ENCODE measurements at places on chromosomes 3 and 15. TPM values are rescaled to one million over a fixed set of nuclear protein-coding genes. Genes with fewer than 3 reads are reported as not detected.

- H3K4me1 ChIP-seq = no peaks in the 10 kb centered on the region
- no peaks in the 10 kb centered on the region for H3K27me3 ChIP-seq
- H3K36me3 ChIP-seq = no peaks in the 10 kb centered on the region
- H3K4me3 ChIP-seq = no peak overlapping the region
Measured at GRCh38 chr3:151684094-151684493, 49.6 kb upstream of the AADACL2 start.

DNA sequence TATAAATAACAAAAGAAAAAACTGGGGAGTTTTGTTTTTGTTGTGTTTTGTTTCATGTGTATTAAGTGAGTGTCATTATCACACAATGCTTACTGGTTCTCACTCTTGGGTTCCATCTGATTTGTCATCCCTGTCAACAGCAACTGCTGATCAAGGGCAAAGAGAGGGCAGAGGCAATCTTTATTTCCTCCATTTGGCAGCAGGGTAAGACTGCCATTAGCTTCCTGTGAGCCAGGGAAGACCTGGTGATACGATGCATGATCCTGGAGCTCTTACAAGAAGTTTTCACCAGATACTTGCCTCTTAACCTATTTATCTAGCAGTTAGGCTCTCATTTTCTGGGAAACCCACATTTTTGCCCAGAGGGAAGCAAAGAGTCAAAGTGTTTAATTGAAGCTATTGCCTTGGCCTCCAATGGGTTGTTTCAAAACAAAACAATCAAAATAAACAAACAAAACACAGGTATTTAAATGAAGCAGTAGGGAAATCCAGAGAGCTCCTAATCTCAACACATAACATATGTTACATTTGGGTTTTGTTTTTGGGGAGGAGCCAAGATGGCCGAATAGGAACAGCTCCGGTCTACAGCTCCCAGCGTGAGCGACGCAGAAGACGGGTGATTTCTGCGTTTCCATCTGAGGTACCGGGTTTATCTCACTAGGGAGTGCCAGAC lies 529.8 kb downstream of the MAGI1 start:
- DNase-seq = no peak
- H3K4me1 ChIP-seq = no peaks in the 10 kb centered on the region
- no peaks in the 10 kb centered on the region for H3K36me3 ChIP-seq
- no peaks in the 10 kb centered on the region for H3K27me3 ChIP-seq
- no peak overlapping the region for H3K4me3 ChIP-seq
- no peak overlapping the region for H3K27ac ChIP-seq

MAP6D1 gene
- 21.6 TPM for total RNA-seq

SPINK8 gene
- not detected for total RNA-seq

RHOV gene
- total RNA-seq = not detected

DNA sequence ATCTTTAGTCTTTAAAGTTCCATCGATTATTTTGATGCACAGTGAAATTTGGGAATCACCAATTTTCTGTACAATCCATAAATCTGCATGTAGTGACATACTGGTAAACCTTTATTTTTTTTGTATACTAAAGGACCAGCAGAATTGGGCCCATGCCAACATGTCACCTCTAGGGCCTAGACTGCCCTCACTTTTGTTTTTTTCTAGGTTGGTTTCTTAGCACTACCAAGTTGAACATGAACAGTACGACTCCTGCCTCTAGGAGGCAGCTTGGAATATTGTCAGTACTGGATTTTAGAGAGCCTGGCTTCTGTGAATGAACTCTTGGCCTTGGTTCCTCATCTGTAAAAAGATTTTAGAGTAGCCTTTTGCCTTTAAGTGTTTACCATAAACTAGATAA lies 32.3 kb downstream of the NKIRAS1 start:
- H3K27ac ChIP-seq = no peak overlapping the region
- no peak for DNase-seq
- no peaks in the 10 kb centered on the region for H3K4me1 ChIP-seq

- H3K4me1 ChIP-seq = no peaks in the 10 kb centered on the region
- H3K36me3 ChIP-seq = no peaks in the 10 kb centered on the region
- DNase-seq = no peak
- H3K27me3 ChIP-seq = no peaks in the 10 kb centered on the region
- no peak overlapping the region for H3K27ac ChIP-seq
Measured at GRCh38 chr15:29014493-29014892, 128.7 kb downstream of the APBA2 start.

DNA sequence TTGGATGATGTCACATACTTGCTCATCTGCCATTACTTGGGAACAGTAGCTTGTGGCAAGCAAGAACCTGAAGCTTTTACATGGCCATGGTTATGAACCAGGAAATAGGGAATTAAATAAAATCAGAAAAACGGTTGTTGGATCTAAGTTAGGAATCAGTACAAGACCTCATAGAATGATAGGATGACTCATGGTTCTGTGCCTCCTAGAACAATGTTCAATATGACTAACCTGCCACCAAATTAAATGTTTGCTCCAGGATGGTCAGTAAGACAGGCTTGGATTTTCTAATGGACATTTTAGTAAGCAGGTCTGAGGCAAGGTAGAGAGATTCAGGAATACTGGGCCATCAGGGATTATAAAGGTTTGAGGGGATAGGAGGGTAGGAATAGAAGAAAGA lies 218.9 kb downstream of the PLOD2 start:
- H3K36me3 ChIP-seq = no peaks in the 10 kb centered on the region
- no peaks in the 10 kb centered on the region for H3K4me1 ChIP-seq
- DNase-seq = no peak

CHL1 gene
- 156 TPM for total RNA-seq

DNA sequence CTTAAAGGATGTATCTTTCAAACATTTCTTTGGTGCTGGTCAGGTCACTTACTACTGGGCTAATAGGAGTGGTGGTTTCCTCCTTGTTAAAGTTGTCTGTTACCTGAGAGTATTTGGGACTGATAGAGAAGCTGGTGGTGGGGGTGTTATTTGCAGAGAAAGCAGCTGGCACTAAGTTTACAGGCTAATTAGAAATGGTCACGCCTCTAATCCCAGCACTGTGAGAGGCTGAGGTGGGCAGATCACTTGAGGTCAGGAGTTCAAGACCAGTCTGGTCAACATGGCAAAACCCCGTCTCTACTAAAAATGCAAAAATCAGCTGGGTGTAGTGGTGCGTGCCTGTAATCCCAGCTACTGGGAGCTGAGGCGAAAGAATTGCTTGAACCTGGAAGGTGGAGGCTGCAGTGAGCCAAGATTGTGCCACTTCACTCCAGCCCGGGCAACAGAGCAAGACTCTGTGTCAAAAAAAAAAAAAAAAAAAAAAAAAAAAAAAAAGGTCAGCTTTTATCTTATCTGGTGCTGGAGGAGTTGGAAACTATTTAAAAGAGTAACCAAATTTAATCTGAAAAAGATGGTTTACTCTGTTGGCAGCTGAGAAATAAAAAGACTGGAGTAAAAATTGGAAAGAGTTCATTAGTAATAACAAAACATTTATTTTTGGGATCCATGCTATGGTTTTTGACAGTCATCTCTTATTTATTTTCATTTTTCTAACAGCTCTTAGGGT lies 332.6 kb downstream of the PTPRG start:
- peaks cover 7% of the 10 kb centered on the region for H3K4me1 ChIP-seq
- peak overlapping the region; percentile 63 for H3K27ac ChIP-seq
- H3K4me3 ChIP-seq = no peak overlapping the region
- H3K27me3 ChIP-seq = no peaks in the 10 kb centered on the region

- peaks cover 12% of the 10 kb centered on the region for H3K4me1 ChIP-seq
- peak overlapping the region; percentile 88 for H3K27ac ChIP-seq
Measured at GRCh38 chr15:88912500-88912921, 668 bp downstream of the MFGE8 start.

GRCh38 chr3:141505166-141505565 lies 18.3 kb downstream of the RASA2 start:
- no peaks in the 10 kb centered on the region for H3K27me3 ChIP-seq
- no peak overlapping the region for H3K27ac ChIP-seq
- no peak for DNase-seq
- no peaks in the 10 kb centered on the region for H3K4me1 ChIP-seq

DNA sequence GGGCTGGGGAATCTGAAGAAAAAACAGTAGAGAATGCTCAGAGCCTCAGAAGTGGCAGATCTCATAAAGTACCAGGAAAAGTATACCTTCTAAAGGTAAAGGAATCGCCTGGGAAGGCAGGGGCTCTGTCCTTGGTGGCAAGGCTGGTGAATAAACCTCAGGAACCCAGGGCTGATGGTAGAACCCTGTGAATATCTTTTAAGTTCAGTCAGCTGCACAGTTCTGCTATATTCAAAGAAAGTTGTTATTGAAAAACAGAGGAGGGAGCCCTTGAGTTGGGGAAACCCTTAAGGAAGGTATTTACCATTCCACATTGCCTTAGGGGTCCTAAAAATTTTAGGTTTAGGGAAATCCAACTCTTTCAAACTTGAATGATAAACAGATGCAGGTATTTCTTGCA lies 31.2 kb downstream of the ZPLD1 start:
- no peak for DNase-seq
- H3K4me1 ChIP-seq = no peaks in the 10 kb centered on the region
- H3K27me3 ChIP-seq = no peaks in the 10 kb centered on the region
- H3K4me3 ChIP-seq = no peak overlapping the region
- no peaks in the 10 kb centered on the region for H3K36me3 ChIP-seq
- H3K27ac ChIP-seq = no peak overlapping the region

TNNC1 gene
- 235 TPM for total RNA-seq

IQCF5 gene
- not detected for total RNA-seq

- no peak overlapping the region for H3K27ac ChIP-seq
- H3K4me1 ChIP-seq = no peaks in the 10 kb centered on the region
- no peak overlapping the region for H3K4me3 ChIP-seq
- H3K27me3 ChIP-seq = no peaks in the 10 kb centered on the region
Measured at GRCh38 chr3:171416061-171416460, 44.1 kb downstream of the TNIK start.

JAGN1 gene
- 46.7 TPM for total RNA-seq

GOLGA8F gene
- total RNA-seq = not detected

DNA sequence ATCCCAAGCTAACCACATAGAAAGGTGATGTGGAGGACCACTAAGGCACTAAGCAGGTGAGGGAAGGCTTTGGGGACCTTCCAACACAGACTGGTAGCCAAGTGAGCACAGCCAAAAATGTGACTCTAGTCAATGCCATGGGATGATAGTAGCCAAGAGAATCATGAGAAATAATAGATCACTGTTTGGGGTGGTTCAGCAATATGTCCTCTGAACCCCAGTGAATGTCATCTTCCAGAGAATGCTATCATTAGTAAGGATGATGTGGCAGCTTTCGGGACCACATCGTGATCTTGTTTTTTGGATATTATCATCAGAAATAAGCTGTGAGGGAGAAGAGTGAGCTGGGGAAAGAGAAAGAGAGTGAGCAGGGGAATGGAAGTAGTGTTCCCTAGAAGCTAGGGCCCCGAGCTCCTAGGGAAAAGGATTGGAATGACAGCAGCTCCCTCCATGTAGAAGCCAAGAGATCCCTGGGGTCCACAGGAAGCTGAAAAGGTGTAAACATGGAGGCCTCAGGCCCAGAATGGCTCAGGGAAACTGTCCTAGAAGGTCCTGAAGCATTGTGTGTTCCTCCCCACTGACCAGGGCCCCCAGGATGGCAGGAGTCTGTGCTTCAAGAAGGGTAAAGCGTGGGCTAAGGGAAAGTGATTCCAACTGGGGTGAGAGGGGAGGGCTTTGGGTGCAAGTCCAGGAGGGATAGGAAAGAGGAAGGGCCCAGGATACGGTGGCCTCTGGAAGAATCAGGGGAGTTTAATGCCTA lies 56.6 kb upstream of the KLF13 start:
- H3K27me3 ChIP-seq = no peaks in the 10 kb centered on the region
- no peak for DNase-seq
- H3K36me3 ChIP-seq = no peaks in the 10 kb centered on the region
- H3K27ac ChIP-seq = no peak overlapping the region

GRCh38 chr3:134372396-134373270 lies 1.6 kb downstream of the AMOTL2 start:
- peak overlapping the region; percentile 86 for H3K4me3 ChIP-seq
- peaks cover 52% of the 10 kb centered on the region for H3K4me1 ChIP-seq
- no peak for DNase-seq
- H3K27ac ChIP-seq = peak overlapping the region; percentile 89
- no peaks in the 10 kb centered on the region for H3K27me3 ChIP-seq
- H3K36me3 ChIP-seq = peaks cover 42% of the 10 kb centered on the region

DNA sequence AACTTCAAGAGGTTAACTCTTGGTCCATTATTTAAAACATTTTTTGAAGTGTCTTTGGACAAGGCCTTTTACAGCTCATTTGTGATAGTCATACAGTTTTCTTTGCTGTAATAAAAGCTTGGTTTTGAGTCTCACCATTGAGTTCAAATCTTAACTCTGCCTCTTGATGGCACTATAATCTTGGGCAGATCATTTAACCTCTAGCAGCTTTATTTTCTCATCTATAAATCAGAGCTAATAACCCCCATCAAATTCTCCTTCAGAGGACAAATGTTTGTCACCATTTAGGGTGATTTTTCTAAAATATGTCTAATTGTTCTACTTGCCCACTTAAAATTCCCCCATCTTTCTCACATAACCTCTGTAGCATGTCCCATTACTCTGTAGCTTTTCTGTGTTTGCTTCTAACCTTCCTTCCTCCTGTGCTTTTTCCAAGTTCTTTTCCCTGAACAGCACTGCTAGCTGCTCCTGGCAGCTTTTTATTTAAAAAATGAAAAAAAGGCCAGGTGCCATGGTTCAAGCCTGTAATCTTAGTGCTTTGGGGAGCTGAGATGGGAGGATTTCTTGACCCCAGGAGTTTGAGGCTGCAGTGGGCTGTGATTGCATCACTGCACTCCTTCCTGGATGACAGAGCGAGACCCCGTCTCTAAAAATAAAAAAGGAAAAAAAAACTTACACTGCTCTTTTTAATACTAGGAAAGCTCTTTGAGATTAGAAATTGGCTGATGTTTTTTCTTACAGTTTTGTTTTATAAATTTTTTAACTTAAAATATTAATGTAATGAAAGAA lies 28.5 kb downstream of the UBE2E1 start:
- no peaks in the 10 kb centered on the region for H3K4me1 ChIP-seq
- H3K4me3 ChIP-seq = no peak overlapping the region
- no peaks in the 10 kb centered on the region for H3K27me3 ChIP-seq

GRCh38 chr15:98596885-98597392 lies 51.4 kb upstream of the IGF1R start:
- no peaks in the 10 kb centered on the region for H3K36me3 ChIP-seq
- H3K27ac ChIP-seq = no peak overlapping the region
- H3K27me3 ChIP-seq = no peaks in the 10 kb centered on the region
- no peak for DNase-seq
- H3K4me1 ChIP-seq = no peaks in the 10 kb centered on the region

DNA sequence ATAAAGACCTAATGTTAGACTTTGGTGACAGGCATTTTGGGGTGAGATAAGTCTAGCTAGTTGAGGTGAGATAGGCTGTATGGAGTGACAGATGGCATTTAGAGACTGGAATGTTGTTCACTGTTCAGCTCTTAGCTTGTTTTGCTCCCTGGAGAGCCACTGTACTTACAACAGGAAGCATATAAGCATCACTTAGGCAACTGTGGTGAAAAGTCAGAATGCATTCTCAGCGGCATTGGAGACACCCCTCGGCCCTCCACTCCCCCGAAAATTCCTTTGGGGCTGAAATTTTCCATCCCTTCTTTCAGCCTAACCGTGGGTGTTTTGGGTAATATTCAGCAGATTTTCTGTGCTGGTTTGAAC lies 73.4 kb downstream of the SLCO3A1 start:
- no peaks in the 10 kb centered on the region for H3K27me3 ChIP-seq
- peaks cover 59% of the 10 kb centered on the region for H3K4me1 ChIP-seq
- no peaks in the 10 kb centered on the region for H3K36me3 ChIP-seq

GRCh38 chr3:66038726-66039589 lies at the start of gene MAGI1:
Gene MAGI1 (minus strand): TSS chr3:66038918. CDS start chr3:66038308, 610 bp downstream.
- H3K27ac ChIP-seq = peak within 1 kb of the TSS; percentile 88
- H3K36me3 ChIP-seq = no peaks in the 10 kb centered on the region
- H3K4me1 ChIP-seq = no peaks in the 10 kb centered on the region
- peak; percentile 76 for DNase-seq

P4HTM gene
- 99.0 TPM for total RNA-seq

OR4M2 gene
- not detected for total RNA-seq

- H3K4me1 ChIP-seq = no peaks in the 10 kb centered on the region
- H3K27me3 ChIP-seq = no peaks in the 10 kb centered on the region
- H3K4me3 ChIP-seq = no peak overlapping the region
- no peak overlapping the region for H3K27ac ChIP-seq
- H3K36me3 ChIP-seq = no peaks in the 10 kb centered on the region
- DNase-seq = no peak
Measured at GRCh38 chr15:22884344-22884743, 45.9 kb downstream of the NIPA2 start.
